Activated CD8-positive, alpha-beta T cell treated with anti-CD3 and anti-CD28 coated beads for 36 hours (primary cell): ENCODE measurements at places on chromosomes 11 and 22. TPM values are rescaled to one million over a fixed set of nuclear protein-coding genes. Genes with fewer than 3 reads are reported as not detected.

POLD4 gene
- 34.1 TPM for total RNA-seq

- DNase-seq, result no peak
These were observed 2.5 kb upstream of the ZBED4 start for GRCh38 chr22:49850959-49851802.

DNA sequence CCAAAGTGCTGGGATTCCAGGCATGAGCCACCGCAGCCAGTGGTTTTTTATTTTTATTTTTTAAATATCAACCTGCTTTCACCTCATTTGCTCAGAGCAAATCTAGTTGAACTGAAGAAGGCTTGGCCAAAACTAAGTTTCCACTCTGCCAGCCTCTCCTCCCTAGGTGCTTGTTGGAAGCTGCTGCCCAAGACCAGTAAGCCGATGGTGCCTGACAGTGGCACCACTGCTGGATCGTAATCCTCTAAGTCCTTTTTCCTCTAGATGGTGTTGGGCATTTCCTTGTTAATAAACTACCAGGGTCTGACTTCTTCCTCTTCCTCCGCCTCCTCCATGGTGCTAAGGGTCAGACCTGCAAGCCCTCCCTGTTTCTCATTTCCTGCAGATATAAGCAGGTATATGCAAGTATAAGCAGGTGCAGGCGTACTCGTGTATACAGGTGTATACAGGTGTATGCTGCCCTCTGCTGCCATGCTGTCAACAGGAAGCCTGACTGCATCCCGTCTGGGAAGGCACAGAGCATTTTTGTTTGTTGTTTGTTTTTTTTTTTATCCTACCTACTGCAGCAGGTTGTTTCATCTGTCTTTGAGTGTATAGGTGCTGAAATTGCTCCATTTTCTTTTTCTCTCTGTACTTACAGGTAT, 1.6 kb downstream of the NADSYN1 start:
- DNase-seq, result peak; percentile 32

GRCh38 chr11:73991471-73992006, 8.9 kb upstream of the UCP2 start:
- no peak for DNase-seq

DNA sequence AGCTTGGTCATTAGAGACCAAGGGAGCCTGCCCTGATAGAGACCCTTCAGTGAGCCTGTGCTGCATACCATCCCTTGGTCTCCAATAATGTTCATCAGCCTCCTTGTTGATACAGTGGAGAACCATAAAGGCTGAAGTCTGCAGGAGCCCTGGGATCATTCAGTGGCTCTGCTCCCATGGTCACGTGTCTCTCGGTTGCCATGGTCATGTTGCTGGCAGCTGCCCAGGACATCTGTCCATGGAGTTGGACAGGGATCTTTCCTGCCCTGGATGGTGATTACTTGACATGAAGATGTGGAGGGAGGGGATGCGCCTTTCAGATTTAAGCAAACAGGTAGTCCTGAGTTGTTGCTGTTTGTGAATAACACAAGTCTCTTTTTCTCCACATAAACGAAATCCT, 38.2 kb downstream of the CYB5R2 start:
- no peak for DNase-seq
